A673 (cell line): ENCODE measurements at places on chromosomes 6 and 20.

DNA sequence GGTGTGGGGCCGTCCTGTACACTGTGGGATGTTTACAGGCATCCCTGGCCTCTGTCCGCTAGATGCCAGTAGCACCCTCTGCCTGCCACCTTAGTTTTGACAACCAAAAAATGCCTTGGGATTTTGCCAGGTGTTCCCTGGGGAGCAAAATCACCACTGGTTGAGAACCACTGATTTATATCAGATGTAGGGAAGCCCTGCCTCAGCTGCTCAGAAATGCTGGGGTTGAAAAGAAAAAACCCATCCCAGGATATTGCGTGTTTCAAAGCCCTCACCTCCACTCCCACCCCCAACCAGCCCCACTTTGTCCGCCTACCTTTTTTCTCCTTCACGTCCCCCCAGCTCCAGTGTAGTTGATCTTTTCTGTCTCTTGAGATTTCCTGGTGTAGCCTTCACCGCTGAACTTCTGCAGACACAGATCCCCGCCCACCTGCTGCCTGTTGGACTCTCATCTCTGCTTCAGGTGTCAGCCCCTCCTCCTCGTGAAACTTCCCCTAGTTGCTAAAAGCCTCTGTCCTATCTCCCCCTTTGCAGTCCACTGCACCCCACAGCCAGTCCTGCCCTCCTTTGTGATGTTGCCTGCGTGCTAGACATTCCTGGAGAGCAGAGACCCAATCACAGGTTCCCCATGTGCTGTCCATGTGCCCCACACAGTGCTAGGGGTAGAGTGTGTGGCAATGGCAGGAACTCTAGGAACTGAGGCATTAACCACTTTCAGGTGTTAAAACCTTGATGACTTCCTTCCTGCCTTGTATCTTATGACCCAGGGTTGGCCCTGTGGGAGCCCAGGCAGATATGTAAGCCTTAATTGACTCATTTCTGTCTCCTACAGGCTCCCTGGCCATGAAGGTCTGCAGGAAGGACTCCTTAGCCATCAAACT, 98.9 kb downstream of the TBC1D7 start:
- DNase-seq = peak; percentile 82

- peak; percentile 30 for DNase-seq
Observed at GRCh38 chr6:3081960-3082359, 13.7 kb downstream of the RIPK1 start.

GRCh38 chr6:4504700-4505099, 271.5 kb upstream of the CDYL start:
- no peak for DNase-seq

- no peak for DNase-seq
Observed at GRCh38 chr6:164477101-164477500, 832.3 kb downstream of the C6orf118 start.

DNA sequence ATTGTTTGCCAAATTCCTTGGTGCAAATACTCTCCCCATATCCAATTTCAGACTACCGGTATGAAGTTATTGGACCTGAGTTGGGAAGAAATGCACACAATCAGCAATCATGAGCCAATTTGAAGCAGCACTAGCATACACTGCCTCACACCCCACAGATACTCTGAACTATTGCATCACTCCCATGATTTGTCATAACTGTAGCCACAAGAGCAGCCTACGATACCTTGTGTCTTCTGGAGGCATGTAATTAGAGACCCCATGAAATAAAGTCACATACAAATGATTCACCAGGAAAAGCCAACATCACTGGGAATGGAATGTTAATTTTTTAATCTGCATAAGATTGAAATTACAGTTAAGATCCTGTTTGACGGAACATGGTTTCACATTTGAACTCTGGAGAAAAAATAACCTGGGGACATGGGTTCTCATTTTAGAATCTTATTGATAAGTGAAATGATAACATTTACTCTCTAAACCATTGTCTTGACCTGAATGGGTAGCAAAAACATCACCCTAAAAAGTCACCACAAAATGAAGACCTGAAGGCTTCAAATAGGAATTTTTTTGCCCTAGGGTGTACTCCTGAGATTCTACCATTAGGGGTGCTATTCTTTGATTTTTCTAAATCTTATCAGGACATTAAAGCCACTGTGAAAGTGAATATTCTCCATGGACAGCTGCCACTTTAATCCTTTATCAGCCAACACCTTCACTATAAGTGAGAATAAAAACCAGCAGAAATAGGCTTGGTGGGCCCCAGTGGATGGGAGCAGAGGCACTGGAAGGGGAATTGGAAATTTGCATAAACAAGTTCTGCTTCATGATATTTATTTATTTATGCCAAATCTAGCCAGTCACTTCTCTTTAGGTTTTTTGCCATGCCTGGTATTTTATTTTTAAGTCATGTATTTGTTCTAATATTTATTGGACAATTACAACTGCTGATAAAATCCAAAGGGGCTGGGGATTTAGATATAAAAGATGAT, 34.5 kb upstream of the HBS1L start:
- DNase-seq = peak; percentile 54

DNA sequence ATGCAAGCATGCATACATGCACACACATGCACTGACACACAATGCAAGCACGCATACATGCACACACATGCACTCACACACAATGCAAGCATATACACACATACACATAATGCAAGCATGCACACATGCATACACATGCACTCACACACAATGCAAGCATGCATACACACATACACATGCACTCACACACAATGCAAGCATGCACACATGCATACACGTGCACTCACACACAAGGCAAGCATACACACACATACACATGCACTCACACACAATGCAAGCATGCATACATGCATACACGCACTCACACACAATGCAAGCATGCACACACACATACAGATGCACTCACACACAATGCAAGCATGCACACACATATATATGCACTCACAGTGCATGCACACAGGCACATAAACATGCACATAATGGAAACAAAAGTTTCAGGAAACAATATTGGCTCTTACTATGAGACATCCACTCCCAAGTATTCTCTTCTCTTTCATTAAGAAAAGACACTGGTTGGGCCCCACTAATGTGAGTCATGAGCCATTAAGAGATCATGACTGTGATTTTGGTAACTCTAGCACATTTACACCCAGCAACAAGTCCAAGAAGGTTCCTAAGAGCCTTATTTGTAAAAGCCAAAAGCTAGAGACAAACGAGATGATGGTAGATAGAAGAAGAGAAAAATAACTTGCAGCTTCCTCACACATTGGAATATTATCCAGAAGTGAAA, 22.2 kb downstream of the APCDD1L start:
- DNase-seq = no peak

GRCh38 chr6:14739827-14740226, 506.0 kb upstream of the JARID2 start:
- DNase-seq = no peak

GRCh38 chr20:48556956-48557355, 270.8 kb downstream of the PREX1 start:
- no peak for DNase-seq

DNA sequence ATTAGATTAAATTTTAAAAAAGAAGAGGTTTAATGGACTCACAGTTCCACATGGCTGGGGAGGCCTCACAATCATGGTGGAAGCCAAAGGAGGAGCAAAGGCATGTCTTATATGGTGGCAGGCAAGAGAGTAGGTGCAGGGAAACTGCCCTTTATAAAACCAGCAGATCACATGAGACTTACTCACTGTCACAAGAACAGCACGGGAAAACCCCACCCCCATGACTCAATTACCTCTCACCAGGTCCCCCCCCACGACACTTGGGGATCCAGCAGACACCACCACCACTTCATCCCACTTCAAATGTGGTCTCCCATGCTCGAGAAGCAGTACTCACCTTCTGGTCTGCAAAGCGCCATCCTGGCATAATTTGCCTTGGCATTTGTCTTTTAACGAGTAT, 24.6 kb downstream of the MTFR2 start:
- no peak for DNase-seq

DNA sequence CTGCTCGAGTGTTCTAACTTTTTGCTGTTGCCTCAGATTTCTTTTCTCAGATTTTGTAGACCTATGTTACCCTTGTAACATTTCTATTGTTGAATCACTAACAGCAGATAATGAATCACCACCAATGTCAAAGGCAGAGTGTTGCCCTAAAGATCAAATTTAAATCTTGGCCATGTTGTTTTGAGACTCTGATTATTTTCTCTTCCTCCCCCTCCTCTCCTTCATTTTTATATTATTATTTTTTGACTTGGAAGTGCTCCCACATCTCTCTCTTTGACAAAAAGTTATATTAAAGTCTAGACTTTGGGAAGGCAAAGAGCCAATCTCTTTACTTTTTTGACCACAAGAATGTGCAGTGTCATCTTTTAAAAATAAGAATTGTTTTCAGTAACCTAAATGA, 422.7 kb downstream of the NKAIN2 start:
- no peak for DNase-seq

DNA sequence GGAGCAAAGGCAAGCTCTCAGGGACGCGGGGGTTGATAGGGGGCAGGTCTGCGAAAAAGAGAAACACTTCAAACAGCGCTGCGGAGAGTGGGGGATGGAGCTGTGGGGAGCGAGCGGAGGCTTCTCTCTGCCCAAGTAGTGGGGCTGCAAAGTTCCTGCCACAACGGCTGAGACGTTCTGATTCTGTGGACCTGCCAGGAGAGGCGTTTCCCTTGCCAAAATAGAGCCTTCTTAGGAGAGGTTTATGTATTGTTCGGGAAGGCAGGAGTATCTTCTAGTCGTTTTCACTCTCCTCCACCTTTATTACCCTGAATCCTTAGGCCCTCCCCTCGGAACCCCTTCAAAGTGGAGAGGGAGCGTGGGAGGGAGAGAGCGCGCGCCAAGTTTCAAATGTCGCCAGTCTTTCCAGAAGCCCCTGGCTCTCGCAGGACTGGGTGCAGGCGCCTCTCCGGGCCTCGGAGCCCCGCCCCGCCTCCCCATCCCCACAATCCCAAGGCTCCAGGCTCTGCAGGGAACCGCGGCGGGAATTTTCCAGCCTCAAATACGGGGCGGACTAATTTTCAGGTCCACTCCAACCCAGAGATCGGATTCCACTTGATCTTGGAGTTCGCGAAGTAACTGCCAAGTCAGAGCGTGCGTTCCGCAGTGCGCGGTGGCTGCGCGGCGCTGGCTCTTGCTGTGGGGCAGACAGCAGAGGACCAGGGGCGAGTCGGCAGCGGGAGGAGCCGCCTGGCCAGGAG, 10.0 kb upstream of the POU3F2 start:
- peak; percentile 74 for DNase-seq

DNA sequence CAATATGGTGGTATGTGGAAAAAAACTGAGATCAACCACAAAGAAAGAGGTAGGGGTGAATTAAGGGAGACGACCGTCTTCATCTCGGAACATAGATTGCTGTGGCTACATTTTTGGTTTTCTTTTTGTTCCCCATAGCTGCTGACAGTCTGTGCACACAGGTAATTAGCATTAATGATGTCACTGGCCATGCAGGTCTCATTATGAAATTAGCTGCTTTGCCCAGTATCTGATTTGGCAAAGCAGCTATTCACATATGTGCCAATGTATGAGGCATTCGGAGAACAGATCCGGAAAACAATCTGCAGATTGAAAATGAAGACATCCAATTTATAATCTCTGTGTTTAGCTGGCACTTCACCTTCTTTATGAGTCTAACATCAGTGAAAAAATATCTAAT, 13.1 kb downstream of the NOX3 start:
- no peak for DNase-seq

GRCh38 chr6:142819603-142820337, 125.2 kb downstream of the HIVEP2 start:
- peak; percentile 15 for DNase-seq

GRCh38 chr6:82072751-82073150, 174.8 kb downstream of the IBTK start:
- DNase-seq = no peak

GRCh38 chr6:14366872-14367271, 249.3 kb downstream of the CD83 start:
- no peak for DNase-seq

DNA sequence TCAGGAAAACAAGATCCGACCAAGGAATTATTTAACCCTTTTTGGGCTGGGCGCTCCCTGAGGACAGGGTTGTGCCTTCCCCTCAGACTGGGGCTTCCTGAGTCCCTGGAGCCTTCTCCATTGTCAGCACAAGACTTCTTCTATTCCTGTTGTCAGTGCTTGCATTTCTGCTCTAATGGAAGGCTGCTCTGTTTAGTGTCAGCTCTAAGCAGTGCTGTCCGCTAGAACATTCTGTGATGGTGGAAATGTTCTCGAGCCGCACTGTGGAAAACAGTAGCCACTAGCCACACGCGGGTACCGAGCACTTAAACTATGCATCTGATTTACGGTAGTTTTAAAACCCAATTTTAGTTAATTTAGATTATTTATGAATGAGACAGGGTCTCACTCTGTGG, 64.0 kb downstream of the VEGFA start:
- DNase-seq = no peak

GRCh38 chr6:37354526-37355384, 972 bp downstream of the RNF8 start:
- peak; percentile 14 for DNase-seq

DNA sequence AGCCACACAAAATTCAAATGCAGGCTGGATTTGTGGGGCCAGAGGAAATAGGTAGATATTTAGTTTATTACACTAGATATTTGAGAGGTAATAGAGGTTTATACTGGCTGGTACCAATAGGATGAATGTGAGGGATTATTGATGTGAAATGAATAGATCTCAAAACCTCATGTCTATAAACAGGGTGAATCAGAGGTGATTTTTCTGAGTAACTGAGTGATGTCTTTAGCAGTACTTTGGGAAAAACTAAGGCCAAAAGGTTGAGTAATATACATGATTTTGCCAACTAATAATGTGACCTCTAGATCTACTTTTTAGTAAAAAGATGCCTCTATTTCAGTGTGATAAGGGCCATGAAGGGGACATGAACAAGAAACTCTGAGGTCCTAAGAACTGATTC, 86.8 kb downstream of the HAO1 start:
- DNase-seq = no peak

- DNase-seq = no peak
Observed at GRCh38 chr6:157896932-157897331, 73.9 kb downstream of the SNX9 start.

DNA sequence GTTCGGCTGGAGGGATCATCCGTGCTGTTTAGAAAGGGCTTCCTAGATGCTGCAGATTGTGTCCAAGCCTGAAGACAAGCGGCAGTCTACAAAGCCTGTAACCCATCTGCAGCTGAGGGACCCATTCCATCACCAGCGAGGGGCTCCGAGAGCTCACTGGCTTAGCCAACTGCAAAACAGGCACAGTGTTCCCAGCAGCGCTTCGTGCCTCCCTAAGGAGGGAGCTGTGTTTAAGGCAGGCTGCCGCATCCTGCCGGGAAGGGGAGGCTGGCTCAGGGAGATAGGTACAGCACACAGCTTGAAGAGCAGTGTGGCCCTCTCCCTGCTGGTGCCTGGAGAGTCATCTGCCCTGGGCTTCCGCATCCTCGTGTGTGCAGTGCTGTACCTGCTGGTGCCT, 32.4 kb downstream of the DUSP22 start:
- no peak for DNase-seq

GRCh38 chr6:14440215-14440910, 322.8 kb downstream of the CD83 start:
- no peak for DNase-seq
